ENCODE measurements at places on chromosomes 1 and 21. TPM values are rescaled to one million over a fixed set of nuclear protein-coding genes. Genes with fewer than 3 reads are reported as not detected.

GRCh38 chr1:26900001-26900814 is at the start of gene GPATCH3:
Gene GPATCH3, minus strand, starts transcription at chr1:26900467. Its CDS starts 25 bp downstream, at chr1:26900442.
- DNase-seq, result peak; percentile 89

- DNase-seq, result peak; percentile 46
Measured at GRCh38 chr1:23673086-23673813, 18.4 kb upstream of the RPL11 start.

The PTGS2 gene
- total RNA-seq, result 0.33 TPM

DNA sequence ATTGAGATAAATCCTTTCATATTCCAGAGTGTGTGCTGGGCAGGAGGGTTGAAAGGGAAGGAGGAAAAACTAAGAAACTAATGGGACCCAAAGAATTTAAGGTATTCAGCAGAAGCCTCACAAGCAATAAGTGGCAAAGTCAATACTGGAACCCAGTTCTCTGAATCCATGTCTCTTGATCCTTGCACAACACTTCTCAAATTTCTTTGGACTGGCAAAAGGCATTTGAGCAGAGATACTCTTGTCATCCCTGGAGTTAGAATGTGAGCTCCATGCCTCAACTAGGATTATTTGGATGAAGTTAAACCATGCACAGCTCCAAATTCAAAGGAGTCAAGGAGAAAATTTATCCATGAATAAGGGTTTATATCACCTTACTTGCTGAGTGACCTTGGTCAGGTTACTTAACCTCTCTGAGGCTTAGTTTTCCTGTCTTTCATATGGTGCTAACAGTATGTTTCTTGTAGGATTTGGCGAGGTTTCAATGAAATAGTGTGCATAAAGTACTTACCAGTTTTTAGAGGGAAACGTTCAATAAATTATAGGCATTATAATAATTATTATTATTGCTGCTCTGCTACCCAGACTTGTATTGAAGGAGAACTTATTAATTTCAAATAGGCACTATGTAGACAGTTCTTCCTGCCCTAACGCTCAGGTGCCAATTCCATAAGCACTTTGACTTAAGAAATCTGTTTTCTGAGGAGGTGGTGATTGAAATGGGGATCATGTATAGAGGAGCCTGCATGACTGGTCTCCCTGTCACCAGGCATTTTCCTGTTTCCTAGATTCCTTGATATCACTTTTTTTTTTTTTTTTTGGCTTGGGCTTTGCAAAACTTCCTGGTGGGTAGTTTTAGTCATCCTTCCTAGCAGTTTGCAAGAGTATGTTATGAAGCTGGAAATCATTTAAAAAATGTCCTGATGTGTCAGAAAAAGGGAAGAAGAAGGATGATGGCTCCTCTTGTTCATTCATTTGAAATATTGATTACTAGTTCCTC is 125.0 kb upstream of the JUN start:
- DNase-seq, result no peak

The HES3 gene
- total RNA-seq, result not detected

GRCh38 chr1:186849271-186849671 is 20.5 kb downstream of the PLA2G4A start:
- no peak for DNase-seq

The TOMM40L gene
- total RNA-seq, result 7.4 TPM

- DNase-seq, result no peak
Measured at GRCh38 chr1:30877205-30877912, 31.2 kb downstream of the SDC3 start.

The FASLG gene
- 0.33 TPM for total RNA-seq

DNA sequence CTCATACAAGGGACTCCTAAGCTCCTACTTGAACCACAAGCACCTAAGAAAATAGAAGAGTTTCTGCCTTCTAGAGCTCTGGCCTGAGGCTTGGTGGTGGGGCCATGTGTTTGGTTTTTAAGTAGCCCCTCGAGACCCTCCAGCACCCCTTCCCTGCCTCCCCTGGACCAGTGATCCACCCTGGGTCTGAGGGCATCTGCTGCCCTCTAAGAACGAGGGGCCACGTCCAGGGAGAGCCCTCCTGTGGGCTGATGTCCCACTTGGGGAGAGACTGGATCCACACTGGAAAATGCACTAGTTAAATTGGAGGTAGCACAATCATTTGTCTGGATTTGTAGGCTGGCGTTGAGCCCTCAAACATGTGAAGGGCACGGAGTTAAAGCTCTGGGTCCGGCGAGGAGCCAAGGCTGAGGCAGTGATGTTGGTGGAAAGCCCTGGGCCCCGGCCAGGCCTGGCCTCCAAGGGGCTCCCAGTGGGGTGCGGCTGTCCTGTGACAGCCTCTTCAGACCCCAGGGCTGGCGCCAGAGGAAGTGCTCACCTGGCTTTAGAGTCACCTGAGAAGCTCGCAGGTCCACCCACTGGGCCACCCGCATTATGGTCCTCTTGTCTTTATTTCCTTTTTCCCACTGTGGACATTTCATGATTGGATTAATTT is 65.2 kb downstream of the SLC37A1 start:
- no peak for DNase-seq

GRCh38 chr1:212555426-212555825 is 53.1 kb upstream of the ATF3 start:
- DNase-seq, result no peak

DNA sequence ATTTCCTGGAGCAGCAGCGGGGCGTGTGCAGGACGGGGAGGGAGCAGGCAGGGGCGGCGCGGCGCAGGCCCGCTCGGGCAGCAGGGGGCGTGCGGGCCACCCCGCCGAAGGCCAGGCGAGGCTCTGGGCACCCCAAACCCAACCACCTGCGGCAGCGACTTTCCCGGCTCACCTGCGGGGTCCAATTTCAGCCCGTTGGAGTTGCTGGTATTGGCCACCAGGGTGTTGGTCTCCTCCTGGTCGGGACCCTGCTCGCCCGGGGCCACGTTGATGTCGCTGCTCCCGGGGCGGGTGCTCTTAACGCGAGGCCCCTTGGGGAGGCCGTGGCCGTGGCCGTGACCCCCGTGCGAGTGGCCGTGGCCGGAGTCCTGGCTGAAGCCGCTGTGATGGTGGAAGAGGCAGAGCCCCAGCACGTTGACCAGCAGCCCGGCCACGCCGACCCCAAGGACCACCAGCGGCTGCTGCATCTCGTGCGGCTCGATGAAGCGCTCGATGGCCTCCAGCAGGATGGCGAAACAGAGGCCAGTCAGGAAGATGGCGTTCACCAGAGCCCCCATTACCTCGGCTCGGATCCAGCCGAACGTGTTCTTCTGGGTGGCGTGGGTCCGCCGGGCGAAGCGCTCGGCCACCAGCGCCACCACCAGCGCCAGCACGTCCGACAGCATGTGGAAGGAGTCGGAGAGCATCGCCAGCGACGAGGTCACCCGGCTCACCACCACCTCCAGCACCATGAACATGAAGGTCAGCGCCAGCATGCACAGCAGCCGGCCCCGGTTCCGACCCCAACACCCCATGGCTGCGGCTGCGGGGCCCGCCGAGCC is 932 bp downstream of the SLC30A1 start:
- peak; percentile 75 for DNase-seq

DNA sequence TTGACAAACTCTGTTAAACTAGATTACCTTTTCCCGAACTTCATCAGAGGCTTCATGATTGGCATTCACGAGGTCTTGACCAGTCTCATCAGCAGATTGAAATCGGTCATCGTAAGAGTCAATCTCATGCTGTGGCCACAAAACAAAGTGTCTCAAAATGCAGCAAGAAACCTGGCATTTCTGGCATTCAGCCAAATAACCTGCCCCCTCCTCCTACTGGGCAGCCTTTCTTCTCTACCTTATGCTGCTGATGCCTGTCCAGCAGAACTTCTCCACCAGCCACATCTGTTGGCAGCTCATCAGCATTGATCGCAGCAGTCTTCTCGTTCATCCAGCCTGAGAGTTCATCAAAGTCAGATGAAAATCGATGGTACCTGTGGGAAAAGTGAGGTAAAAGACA is 12.2 kb downstream of the SPTA1 start:
- no peak for DNase-seq

DNA sequence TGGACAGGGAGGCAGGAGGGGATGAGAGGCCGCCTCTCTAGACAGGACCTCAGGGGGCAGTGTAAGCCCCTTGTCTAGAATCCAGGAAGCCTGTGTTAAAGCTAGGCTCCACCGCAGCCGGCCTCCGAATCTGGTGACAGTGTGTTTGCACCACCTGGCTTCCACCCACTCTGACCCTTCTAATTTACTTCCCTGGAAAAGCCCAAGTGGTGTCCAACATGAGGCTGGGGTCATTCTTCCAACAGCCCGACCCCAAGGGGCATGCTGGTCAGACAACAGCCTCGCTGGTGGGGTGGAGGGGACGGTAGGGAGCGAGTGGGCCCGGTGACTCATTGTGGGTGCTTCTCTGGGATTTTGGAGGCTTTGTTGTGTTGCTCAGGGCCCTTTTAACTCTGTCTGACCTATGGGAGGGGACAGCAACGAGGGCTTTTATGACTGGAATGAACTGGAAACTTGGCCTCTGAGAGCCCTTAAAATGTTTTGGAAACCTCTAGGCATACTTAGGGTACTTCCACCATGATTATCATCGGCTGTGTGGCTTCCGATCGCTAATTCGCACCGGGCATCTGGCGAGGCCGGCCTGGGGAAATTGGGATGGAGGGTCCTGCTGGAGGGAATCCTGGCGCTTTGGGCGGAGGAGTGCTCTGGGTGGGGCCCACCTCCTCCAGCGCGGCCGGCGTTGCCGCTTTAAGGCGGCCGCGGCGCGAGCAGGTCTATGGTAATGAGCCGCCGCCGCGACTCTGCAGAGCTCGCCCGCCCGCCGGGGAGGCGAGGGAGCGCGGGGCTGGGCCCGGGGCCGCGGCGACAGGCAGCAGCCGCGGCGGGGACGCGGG is at the start of gene CELSR2:
Gene CELSR2, plus strand, starts transcription at position 743 of the 833 bp plus-strand sequence. CDS start 541 bp downstream, outside the sequence.
- DNase-seq, result peak; percentile 73

- no peak for DNase-seq
Measured at GRCh38 chr1:159946242-159947187, 1.1 kb upstream of the IGSF9 start.

The LRRN2 gene
- total RNA-seq, result 2.8 TPM

The SDHB gene
- total RNA-seq, result 138 TPM

DNA sequence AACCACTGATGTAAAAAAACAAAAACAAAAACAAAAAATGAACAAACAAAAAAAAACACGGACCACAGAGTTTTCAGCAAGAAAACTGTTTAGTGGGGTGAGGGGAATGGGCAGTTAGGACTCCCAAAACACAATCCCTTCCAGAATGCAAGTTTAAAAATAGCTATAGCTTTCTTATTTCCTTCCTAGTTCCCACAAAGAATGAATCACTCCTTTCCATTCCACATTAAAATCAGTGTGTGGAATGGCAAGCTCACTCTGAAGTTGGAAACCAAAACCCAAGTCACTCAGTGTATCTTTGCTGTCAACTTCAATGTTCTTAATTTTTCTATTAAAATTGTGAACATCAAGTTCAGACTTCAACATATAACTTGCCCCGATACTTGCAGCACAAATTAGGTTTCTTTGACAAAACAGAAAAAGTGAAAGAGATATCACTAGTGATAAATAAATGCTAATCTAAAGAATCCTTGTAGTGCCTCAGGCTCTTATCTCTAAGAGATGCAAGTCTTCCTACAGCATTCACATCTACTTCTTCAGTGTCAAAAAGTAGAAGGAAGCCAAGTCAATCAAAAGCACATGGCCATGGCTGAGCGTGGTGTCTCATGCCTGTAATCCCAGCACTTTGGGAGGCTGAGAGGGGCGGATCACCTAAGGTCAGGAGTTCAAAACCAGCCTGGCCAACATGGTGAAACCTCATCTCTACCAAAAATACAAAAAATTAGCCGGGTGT is 45.5 kb downstream of the TOR3A start:
- no peak for DNase-seq

- DNase-seq, result no peak
Measured at GRCh38 chr1:95259245-95259644, 25.2 kb downstream of the RWDD3 start.

DNA sequence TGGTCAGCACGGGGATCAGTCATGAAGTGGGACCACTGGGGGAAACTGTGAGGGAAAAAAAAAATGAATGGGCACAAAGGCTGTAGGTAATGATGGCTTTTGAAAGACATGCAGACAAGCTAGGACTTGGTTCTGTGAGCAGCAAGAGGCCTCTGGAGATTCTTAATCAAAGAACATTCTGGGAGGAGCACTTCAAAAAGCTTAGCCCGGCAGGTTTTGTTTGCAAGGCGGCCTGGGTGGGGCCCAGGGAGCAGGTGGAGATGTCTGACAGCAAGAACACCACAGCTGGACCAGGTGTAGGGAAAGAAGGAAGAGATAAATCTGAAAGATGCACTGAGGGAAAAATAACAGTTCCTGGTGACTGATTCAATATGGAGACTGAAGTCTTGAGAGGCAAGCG is 6.0 kb downstream of the TEX35 start:
- no peak for DNase-seq

DNA sequence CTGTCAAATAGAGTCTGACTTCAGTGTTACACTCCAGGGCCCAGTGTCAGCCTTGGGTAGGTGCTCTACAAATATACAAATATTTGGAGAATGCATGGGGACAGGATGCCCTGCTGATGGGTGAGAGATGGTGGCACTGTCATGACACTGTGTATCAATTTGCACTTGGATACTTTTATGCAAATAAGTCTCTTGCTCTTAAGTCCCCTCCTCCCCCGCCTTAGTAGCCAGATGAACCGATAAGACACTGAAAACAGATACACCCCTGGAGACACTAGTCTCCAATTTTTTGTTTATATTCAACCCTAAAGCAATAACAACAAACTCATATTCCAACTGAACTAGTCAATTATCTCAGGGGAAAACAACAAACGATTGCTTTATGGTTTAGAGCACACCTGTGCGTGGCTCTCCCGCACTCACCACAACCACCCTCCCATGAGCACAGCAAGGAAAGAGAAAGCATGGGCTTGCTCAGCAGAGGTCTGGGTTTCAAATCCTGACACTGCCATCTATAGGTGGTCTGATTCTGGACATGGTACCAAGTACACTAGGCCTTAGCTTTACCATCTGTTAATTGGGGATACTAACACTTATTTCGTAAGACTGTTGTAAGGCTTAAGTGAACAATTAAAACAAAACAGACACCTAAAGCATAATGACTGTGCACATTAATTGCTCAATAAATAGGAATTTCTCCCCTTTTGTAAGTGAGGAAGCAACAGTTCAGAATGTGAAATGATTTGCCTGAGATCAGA is 50.3 kb downstream of the HIVEP3 start:
- DNase-seq, result no peak

The CD101 gene
- 1.0 TPM for total RNA-seq

The BTBD19 gene
- total RNA-seq, result 1.3 TPM

The GJA9 gene
- total RNA-seq, result not detected

DNA sequence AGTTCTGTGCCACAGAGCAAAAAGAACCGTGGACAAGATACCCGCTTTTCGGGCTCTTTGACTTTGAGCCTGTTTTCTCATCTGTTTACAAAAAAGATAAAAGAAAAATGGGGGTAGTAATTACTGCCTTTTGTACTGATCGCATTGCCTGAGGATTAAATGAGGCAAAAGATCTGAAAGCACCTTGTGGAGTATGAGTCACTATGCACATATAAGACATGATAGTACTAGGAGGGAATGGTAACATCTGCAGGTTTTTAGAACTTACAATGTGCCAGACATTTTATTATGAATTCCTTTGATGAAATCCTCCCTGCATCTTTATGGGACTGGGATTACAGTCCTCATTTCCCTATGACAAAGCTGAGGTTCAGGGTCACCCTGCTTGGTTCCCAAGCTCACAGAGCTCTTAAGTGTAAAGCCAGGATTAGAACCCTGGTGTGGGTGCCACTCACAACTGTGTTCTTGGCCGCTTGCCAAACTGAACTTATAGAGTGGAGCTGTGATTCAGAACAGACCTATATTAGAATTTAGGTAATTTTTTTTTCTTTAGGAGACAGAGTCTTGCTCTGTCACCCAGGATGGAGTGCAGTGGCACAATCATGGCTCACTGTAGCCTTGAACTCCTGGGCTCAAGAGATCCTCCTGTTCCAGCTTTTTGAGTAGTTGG is 1.8 kb downstream of the DISC1 start:
- DNase-seq, result no peak

Measured in liver (tissue), 10 donors.